ENCODE measurements at places on chromosomes 5 and 9.

DNA sequence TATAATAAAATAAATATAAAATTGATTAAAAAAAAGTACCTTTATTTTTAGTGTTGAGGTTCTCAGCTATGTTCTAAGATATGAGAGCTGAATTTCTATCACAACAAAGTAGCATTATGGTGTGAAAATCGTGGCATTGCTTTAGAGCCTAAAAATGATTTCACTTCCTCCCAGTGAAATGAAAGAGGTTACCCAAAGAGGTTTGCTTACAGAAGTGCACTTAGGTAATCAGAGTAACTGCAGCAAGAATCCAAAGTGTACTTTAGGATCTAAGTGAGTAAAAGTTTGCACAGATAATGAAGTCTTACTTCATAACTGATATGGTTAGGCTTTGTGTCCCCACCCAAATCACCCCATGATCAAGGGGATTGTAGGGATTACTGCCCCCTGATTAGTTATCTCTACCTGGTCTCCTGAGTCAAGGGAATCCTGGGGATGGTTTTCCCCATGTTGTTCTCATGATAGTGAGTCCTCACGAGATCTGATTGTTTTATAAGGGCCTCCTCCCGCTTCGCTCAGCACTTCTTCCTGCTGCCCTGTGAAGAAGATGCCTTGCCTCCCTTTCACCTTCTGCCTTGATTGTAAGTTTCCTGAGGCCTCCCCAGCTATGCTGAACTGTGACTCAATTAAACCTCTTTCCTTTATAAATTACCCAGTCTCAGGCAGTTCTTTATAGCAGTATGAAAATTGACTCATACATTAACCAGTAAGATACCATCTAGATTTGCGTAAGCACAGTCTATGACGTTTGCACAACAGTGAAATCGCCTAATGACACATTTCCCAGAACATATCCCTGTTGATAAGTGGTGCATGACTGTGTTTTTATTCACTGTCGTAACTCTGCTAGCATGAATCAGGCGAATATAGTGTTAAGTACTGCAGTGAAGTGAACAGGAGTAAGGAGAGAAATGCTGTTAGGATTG is 40.3 kb upstream of the LRRC70 start:
- DNase-seq: no peak

DNA sequence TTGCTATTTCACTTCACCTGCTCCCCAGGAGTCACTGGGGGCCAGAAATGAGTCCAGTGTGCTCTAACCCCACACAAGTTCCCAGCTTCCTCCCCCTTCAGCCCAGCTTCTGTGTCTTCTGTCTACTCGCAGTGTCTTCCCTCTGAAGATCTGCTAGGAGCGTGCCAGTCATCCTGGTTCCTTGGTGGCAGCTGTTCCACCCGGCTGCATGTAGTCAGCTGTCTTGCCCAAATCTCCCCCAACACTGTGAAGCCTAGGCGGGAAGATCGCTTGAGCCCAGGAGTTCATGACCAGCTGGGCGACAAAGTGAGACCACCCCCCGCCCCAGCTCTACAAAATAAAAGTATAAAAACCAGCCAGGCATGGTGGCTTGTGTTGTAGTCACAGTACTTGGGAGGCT is 154.0 kb downstream of the GDNF start:
- DNase-seq: no peak

DNA sequence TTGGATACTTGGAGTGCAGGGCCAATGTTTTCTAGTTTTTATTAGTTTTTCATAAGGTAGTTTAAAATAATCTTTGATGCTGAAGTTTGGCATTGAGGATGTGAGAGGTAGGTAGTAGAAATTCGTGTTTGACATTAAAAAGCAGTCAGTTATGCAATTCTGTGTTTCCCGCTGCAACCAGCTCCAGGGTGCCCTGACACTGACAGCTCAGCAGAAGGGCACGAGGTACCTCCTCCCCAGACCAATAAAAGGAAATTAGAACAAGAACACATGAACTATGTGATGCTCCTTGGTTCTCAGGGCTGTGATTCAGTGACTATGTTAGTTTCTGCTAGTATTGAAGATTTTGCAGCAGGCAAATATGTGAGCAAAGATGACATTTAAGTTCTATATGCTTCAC is 40.2 kb downstream of the NSUN2 start:
- DNase-seq: no peak

DNA sequence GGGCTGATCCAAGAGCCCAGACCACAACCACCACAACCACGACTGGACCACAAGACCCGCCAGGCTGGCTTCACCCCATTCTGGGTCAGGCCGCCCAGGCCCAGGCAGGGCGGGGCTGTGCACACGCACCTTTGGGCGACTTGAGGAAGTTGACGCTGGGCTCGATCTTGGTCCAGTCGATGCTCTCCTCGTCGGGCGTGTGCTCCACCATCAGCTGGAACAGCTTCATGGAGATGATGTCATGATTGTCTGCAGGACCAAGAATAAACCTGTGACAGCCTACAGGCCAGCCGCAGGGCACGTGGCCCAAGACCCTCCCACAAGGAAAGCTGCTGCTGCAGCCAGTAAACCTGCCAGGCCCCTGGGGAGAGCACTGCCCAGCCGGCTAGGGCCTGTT is 17.3 kb downstream of the LMAN2 start:
- no peak for DNase-seq

DNA sequence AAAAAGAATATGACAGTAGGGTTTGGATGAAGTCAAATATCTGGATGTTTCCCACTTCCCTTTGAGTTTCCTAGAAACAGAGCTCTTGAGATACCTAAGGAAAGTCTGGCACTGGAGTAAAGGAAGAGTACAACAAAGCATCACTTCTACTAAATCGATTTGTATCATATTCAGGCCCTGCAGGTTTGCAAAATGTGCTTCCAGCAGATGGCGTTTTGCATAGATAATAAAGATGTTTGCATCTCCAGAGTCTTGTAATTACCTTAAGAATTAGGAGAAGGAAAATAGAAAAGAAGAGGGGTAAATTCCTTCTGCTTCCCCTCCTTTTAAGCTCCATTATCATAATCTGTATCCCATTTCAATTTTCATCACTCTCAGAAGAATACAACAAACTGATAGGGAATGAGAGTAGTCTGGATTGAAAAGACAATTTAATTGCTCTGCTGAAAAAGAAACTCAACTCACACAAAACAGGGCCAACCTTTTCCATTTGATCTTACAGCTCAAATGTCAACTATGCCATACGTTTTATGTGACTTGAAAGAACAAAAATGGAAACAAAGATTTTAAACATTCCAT is 380.4 kb downstream of the PTPRD start:
- no peak for DNase-seq

- no peak for DNase-seq
Measured at GRCh38 chr5:91850031-91850430, 466.9 kb upstream of the ARRDC3 start.

DNA sequence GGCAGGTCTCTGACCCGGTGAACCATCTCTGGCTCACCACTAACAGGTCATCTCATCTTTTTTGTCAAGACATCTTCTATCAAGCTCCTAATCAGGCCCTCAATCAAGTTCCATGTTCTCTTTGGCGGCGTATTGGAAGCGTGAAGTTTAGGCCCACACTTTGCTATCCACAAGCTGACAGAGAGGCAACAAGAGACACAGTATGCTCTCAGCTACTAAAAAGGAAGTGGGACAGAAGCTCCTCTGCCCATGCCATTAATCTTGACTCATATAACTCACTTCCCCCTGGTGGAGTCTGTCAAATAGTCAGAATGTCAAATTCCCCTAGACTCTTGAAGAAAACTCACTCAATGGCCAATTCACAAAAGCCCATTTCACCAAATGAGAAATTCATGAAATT is 77.6 kb upstream of the TMC1 start:
- peak; percentile 44 for DNase-seq

DNA sequence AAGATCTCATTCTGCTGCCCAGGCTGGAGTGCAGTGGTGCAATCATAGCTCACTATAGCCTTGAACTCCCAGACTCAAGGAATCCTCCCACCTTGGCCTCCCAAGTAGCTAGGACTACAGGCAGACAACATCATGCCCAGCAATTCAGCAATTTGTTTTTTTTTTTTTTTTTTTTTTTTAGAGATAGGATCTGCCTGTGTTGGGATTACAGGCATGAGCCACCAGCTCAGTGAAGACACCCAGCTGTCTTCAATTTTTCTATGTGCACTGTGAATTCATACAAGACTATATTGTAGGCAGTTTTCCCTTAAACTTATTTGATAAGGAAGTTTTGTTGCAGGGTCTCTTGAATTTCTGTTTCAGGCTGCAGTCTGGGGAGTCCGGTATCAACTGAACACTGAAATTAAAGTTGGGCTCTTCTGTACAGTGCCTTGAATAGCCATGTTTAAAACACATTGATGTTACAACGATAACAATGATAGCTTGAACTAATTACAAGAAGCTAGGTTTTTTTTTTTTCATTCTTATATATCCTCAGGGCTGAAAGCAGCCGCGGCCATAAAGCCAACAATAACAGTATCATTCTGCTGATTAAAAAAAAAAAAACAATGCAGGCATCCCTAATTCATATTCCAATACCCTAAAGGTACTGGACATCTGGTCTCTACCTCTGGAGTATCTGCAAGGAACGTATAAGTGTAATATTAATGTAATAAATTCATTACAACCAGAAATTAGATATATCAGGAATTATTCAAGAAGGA is 63.5 kb downstream of the MPDZ start:
- DNase-seq: no peak

- no peak for DNase-seq
Measured at GRCh38 chr5:90740244-90740799, 181.7 kb downstream of the ADGRV1 start.

DNA sequence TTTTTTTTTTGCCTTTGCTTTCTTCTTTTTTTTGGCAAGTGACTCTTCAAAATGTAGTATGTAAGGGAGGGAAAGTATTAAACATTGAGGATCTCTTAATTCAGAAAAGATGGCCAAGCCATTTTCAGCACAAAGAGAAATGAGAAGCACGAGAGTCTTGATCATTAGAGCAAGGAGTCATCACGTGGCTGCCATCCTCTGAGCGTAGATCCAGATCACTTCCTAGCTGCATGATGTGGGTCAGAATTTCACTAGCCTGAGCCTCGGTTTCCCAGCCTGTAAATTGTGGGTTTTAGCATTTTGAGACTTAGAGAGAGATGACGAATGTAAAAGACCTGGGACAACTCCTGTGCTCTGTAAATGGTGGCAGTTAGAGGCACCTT is 312.9 kb downstream of the ARHGEF28 start:
- DNase-seq: no peak

DNA sequence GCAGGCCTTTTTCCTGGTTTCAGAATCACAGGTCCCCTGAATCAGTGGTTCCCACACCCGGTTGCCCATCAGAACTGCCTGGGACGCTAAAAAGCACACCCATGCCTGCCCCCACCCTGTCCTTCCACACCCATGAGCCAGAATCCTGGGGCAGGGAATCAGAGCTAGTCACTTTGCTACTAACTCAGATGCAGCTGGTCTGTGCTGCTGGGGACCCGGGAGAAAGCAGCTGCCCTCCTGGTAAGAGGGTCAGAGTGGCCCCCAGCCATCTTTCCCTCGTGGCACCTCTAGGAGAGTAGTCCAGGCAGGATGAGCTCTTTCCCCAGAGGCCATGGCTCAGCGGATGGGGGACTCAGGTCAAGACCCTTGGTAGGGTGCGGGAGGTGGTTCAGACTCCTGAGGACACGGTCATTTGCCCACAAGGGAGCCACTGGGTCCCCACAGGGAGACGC is 11.3 kb upstream of the NUP214 start:
- no peak for DNase-seq

DNA sequence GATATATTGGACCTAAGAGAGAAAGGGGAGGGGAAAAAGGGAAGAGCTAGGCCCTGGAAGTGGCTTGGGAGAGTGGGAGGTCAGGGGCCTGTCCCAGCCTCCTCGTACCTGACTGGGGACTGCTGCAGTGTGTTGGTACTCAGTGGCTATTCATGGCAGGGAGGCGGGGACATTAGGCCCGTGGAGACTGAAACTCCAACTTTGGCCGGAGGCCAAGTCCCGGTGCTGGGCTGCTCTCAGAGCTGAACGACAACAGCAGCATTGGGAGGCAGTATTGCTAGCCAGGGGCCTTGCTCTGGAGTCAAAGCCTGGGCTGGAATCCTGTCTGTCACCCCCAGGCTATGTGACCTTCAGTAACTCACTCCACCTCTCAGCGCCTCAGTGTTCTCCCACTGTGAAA is 37.8 kb downstream of the NEURL1B start:
- DNase-seq: no peak

DNA sequence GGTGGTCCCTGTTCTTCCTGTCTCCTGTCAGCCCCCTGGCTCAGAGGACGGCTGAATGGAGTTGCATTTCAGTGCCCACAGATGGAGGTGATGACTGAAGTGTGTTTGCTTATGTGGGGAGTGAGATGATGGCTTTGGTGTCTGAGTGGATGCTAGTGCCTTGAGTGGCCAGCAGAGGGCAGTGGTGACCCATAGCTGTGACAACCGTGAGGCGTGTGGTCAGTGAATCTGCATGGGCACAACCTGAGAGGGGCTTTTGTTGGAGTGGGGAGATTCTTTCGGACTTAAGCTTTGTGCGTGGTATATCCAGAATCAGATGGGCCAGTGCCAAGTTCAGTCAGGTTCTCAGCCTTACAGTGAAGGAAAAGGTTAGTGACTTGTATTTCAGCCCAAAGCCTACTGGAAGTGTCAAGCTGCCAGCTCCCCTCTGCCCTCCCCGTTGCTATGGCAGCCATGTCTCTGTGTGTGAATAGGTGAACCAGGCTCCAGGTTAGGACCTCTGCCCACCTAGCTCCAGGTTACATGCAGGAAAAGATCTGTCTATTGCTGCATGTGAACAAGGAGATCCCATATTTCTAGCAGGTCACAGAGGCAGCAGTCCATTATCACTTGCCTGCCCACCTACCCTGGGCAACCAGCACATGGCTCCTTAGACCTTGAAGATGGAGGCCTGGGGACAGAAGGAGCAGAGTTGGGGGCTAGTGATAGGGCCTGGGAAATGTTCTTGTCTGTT is 14.7 kb upstream of the CXXC5 start:
- DNase-seq: peak; percentile 64

DNA sequence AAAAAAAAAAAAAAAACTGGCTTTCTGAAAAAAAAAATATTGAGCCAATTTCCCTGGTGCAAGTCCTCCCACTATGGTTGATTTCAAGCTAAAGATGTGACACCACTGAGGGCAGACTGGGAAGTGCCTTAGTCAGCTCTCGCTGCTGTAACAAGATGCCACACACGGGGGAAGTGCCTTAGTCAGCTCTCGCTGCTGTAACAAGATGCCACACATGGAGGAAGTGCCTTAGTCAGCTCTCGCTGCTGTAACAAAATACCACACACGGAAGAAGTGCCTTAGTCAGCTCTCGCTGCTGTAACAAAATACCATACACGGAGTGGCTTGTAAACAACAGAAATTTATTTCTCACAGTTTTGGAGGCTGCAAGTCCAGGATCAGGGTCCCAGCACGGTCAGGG is 23.4 kb downstream of the BTNL9 start:
- no peak for DNase-seq

GRCh38 chr9:106177216-106177615 is 482.9 kb downstream of the TMEM38B start:
- no peak for DNase-seq

Data from stimulated activated naive CD8-positive, alpha-beta T cell treated with anti-CD3 and anti-CD28 coated beads, Interleukin-15, amount 100 ng/mL, for 72 hours (primary cell).